ENCODE measurements at places on chromosomes 11 and 22. TPM values are rescaled to one million over a fixed set of nuclear protein-coding genes. Genes with fewer than 3 reads are reported as not detected.
A peak's percentile ranks its signal among the peaks of the same experiment; 100 is the strongest.

DNA sequence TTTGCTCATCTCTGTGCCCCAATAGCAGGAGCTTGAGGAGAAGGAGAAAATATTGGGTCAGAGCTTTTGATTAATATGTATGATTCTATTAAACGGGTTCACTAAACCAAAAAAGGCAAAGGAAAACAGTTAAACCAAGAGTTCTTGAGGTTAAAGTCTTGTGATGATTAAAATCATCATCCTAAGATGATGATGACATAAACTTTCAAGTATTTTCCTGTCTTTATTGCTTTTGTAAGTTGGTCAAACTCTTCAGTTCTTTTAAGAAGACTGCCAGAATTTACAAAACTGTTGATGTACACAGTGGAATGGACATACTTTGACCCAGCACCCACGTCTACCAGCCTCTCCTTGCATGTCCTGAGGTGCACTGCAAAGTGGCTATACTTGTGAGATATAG is 41.0 kb downstream of the FDX1 start:
- no peaks in the 10 kb centered on the region for H3K4me1 ChIP-seq
- H3K36me3 ChIP-seq = no peaks in the 10 kb centered on the region
- no peaks in the 10 kb centered on the region for H3K27me3 ChIP-seq

Gene GGT5
- 4.1 TPM for total RNA-seq

DNA sequence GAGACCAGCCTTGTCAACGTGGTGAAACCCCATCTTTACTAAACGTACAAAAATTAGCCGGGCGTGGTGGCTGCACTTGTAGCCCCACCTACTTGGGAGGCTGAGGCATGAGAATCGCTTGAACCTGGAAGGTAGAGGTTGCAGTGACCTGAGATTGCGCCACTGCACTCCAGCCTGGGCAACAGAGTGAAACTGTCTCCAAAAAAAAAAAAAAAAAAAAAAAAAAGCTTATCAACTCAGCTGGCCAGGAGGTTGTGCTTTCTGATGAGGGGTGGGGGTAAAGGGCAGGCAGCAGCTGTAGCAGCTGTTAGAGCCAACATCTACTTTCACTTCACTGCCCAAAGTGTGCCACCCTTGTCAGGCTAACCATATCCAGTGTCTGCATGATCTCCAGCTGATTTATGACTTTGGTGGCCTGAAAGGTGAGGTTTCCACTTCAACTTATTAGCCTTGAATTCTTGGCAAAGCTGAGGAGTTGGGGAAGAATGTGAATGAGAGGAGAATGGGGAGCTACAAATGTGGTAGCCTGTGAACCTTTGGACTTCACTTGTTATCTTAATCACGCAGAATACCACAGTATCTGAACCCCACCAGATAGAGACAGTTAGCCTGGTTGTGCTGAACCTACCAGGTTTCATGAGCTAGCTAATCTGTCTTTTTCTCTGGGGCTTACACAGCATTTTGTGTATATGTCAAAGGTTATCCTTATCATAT is 19.6 kb downstream of the RNF121 start:
- no peak overlapping the region for H3K27ac ChIP-seq
- H3K36me3 ChIP-seq = no peaks in the 10 kb centered on the region
- no peaks in the 10 kb centered on the region for H3K27me3 ChIP-seq
- DNase-seq = peak; percentile 31
- no peak overlapping the region for H3K4me3 ChIP-seq

DNA sequence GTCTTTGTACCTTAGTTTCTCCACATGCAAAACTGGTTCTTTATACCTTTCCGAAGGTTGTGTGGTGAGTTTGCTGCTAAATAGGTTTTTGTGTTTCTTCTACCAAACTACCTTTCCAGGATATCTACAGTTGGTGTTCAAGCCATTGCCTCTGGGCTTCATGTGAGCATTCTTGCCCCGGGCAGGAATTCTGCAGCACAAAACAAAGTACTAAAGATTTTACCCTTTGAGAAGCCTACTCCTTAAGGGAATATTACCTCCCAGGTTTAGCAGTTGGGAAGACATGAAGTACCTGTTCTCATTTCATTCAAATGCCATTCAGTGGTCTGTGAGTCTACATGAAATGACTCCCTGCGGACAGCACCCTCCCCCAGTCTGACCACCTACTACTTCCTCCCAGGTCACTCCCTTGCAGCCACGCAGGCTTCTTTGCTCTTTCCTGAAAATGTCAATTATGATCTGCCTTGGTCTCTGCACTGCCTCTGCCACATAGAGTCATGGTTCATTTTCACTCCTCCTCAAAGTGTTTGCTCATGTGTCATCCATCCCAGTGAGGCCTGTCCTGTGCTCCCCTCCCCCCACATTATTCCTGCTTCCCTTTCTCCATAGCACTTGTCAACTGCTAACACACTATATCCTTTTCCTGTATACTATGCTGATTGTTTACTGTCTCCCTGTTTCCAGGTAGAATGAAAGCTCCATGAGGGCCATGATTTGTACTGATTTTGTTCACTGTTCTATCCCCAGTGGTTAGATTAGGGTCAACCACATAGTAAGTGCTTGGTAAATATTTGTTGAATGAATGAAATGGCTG is 36.9 kb downstream of the PACS1 start:
- no peaks in the 10 kb centered on the region for H3K4me1 ChIP-seq
- H3K27ac ChIP-seq = no peak overlapping the region
- no peaks in the 10 kb centered on the region for H3K36me3 ChIP-seq
- no peak for DNase-seq

DNA sequence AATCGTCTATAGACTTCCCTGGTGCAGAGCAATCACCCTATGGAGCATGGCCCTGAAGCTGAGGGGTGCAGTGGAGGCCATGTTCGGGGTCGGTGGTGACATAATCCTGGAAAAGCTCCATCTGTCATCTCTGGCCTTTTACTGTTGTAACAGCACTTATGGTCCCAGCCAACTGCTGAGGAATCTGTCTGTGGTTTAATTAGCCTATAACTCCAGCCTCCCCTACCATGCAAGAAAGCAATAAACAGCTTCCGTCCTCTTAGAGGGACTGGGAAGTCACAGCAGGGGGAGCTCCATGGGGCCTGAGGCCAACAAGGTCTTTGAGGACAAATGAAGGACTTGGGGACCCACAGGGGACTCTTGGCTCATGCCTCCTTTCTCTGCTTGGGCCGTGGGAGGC is 159.1 kb upstream of the NECTIN1 start:
- H3K36me3 ChIP-seq = no peaks in the 10 kb centered on the region
- no peak overlapping the region for H3K27ac ChIP-seq
- no peaks in the 10 kb centered on the region for H3K27me3 ChIP-seq
- no peaks in the 10 kb centered on the region for H3K4me1 ChIP-seq

GRCh38 chr11:36574486-36574885 is 6.7 kb downstream of the RAG1 start:
- DNase-seq = no peak
- no peaks in the 10 kb centered on the region for H3K27me3 ChIP-seq
- no peak overlapping the region for H3K27ac ChIP-seq
- H3K4me3 ChIP-seq = no peak overlapping the region

DNA sequence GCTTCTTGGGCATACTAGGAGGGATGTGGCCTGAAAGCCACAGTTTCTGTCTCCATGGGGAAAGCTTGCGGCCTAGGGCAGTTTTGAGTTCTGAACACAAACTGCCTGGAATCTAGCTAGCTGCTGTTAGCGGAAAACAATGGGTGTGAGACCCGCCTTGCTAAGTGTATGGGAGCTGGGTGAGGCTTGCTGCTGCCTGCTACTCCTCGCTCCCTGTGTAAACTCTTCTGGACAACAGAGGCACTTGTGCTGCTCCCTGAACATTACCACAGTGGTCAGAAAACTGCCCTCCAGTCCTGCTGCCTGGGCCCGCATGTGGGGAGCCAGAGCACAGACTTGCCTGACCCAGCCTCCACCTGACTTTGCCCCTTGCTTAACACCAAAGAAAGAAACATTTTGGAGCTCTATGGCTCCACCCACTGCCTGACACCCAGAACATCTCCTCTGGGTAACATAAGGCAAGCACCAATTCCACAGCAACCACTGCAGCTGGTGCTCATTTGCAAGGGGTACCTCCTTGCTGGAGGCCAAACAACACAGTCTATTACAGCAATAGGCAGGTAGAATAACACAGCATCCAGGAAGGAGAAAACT is 766.3 kb upstream of the RAG2 start:
- no peak overlapping the region for H3K27ac ChIP-seq
- DNase-seq = no peak
- H3K4me1 ChIP-seq = no peaks in the 10 kb centered on the region
- H3K36me3 ChIP-seq = no peaks in the 10 kb centered on the region
- H3K4me3 ChIP-seq = no peak overlapping the region

DNA sequence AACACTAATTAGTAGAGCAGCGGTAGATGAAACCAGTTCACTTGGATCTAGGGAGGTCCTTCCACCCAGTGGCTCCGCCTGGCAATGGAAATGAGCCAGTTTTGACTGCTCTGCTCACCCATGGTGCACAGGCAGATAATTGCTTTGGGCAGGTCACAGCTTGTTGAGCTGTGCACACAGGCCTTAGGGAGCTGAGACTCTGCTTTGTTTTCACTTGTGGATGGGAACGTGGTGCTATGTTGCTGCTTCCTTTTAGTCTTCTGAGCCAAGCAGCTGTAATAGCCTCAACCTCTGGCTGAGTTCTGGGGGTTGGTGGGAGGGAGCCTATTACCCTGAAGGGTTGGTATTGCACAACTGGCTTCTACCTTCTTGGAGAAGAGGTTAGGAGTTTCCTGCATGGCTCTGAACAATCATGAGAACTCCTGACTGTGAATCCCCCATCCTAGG is 262.3 kb upstream of the MTNR1B start:
- H3K27ac ChIP-seq = no peak overlapping the region
- H3K4me3 ChIP-seq = no peak overlapping the region
- no peaks in the 10 kb centered on the region for H3K36me3 ChIP-seq
- DNase-seq = no peak

- H3K27ac ChIP-seq = no peak overlapping the region
- no peaks in the 10 kb centered on the region for H3K4me1 ChIP-seq
- no peak for DNase-seq
- no peaks in the 10 kb centered on the region for H3K36me3 ChIP-seq
- H3K27me3 ChIP-seq = no peaks in the 10 kb centered on the region
These were observed 8.2 kb downstream of the PTH start for GRCh38 chr11:13487661-13488030.

GRCh38 chr11:74185695-74186094 is 14.6 kb downstream of the PPME1 start:
- H3K4me1 ChIP-seq = no peaks in the 10 kb centered on the region
- no peaks in the 10 kb centered on the region for H3K36me3 ChIP-seq
- H3K27me3 ChIP-seq = no peaks in the 10 kb centered on the region
- no peak overlapping the region for H3K4me3 ChIP-seq
- DNase-seq = no peak

GRCh38 chr11:70630816-70631623 is 232.7 kb downstream of the CTTN start:
- H3K36me3 ChIP-seq = no peaks in the 10 kb centered on the region
- H3K27ac ChIP-seq = no peak overlapping the region
- DNase-seq = no peak
- H3K4me3 ChIP-seq = no peak overlapping the region

DNA sequence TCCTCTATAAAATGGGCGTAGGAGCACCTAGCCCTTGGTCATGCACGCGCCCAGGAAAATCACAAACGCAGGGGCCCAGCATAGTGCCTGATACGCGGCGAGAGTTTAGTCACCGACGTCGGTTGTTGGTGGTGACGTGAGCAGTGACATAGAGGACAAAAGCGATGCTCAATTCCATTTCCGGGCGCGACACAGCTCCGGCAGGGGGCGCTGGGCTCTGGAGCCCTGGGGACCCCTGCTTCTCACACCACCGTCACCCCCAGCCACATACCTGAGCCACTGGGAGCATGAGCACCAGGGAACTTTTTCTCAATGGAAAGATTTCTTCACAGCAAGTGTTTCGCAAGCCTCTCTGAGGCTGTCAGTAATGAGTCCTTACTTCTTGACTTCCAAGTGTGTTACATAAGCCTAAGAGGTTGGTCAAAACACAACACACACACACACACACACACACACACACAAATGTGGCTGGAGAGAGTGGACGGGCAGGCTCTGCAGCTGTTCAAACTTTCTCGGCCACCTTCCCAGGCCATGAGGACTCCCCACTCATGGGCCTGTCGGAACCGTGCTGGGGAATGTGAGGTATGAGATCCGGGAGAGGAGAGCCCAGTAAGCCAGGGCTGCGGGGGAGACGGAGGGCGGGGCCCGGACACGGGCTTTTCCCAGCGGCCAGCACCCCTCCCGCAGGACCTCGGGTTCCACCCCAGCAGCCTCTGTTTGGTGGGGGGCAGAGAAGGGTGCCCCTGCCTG is 36.9 kb upstream of the LINC01488 start:
- H3K4me3 ChIP-seq = no peak overlapping the region
- no peaks in the 10 kb centered on the region for H3K27me3 ChIP-seq
- H3K27ac ChIP-seq = peak overlapping the region; percentile 71
- H3K4me1 ChIP-seq = peaks cover 26% of the 10 kb centered on the region
- H3K36me3 ChIP-seq = no peaks in the 10 kb centered on the region

Gene OR52E8
- total RNA-seq = not detected

- H3K4me3 ChIP-seq = peak within 1 kb of the TSS; percentile 51
- H3K27me3 ChIP-seq = peaks cover 57% of the 10 kb centered on the region
- H3K4me1 ChIP-seq = no peaks in the 10 kb centered on the region
- DNase-seq = peak; percentile 35
- H3K36me3 ChIP-seq = no peaks in the 10 kb centered on the region
- H3K27ac ChIP-seq = peak within 1 kb of the TSS; percentile 76
These were observed at the start of gene FXYD6 for GRCh38 chr11:117876341-117877119. Gene FXYD6, minus strand, starts transcription at chr11:117876658. Its CDS starts 33,882 bp downstream, at chr11:117842776.

GRCh38 chr11:67048515-67049130 is 8.0 kb upstream of the RHOD start:
- H3K4me1 ChIP-seq = no peaks in the 10 kb centered on the region
- H3K27ac ChIP-seq = no peak overlapping the region
- DNase-seq = no peak
- no peaks in the 10 kb centered on the region for H3K27me3 ChIP-seq

- H3K27me3 ChIP-seq = no peaks in the 10 kb centered on the region
- H3K36me3 ChIP-seq = no peaks in the 10 kb centered on the region
- DNase-seq = no peak
- H3K4me3 ChIP-seq = no peak overlapping the region
- no peak overlapping the region for H3K27ac ChIP-seq
- peaks cover 35% of the 10 kb centered on the region for H3K4me1 ChIP-seq
These were observed 2.2 kb downstream of the ARSA start for GRCh38 chr22:50625568-50626313.

Gene UBASH3B
- total RNA-seq = 5.2 TPM

DNA sequence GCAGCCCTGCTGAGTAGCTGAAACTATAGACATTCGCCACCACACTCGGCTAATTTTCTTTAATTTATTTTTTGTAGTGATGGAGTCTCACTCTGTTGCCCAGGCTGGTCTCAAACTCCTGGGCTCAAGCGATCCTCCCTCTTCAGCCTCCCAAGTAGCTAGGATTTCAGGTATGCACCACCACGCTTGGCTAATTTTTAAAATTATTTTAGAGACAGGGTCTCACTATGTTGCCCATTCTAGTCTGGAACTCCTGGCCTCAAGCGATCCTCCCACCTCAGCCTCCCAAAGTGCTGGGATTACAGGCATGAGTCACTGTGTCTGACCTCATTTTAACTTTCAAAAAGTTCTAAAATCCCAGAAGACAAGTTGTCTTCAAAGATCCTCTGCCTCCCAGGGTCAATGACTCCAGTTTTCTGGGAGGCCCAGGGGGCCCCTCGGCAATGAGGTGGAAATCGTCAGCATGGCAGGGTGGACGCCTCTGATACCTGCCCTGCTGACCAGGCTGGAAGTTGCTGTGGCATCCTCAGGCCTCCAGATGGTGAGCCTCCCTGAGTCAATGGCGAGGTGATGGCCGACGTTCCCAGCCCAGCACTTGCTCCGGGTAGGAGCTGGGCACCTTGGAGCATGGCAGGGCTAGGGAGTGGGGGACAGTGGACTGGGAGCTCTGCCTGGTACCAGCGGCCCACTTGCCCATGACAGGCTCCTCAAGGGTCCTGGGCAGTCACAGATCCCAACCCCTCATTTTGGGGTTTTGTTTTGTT is 31.1 kb downstream of the RPL3 start:
- H3K4me1 ChIP-seq = peaks cover 6% of the 10 kb centered on the region
- DNase-seq = no peak
- no peaks in the 10 kb centered on the region for H3K36me3 ChIP-seq
- H3K27ac ChIP-seq = no peak overlapping the region
- no peaks in the 10 kb centered on the region for H3K27me3 ChIP-seq

Gene MUC2
- 910 TPM for total RNA-seq
